ENCODE measurements at places on chromosomes 7 and 10. TPM values are rescaled to one million over a fixed set of nuclear protein-coding genes. Genes with fewer than 3 reads are reported as not detected.

Gene PKD2L1
- not detected for total RNA-seq

Gene RBP4
- total RNA-seq = 5.6 TPM

Gene CYP3A7
- 0.31 TPM for total RNA-seq

Gene ZNF488
- total RNA-seq = 2.5 TPM

Gene NKX6-2
- not detected for total RNA-seq

Gene CPXM2
- 0.31 TPM for total RNA-seq

Gene HOXA3
- not detected for total RNA-seq

Gene KMT2E
- 417 TPM for total RNA-seq

Gene SCART1
- total RNA-seq = 2.8 TPM

Gene RABGEF1
- total RNA-seq = 52.6 TPM

Gene ACADSB
- total RNA-seq = 13.1 TPM

Gene MACC1
- total RNA-seq = under 0.01 TPM

Gene NRG3
- 41.6 TPM for total RNA-seq

Gene FAM3C
- 99.2 TPM for total RNA-seq

Gene SPDYE2B
- not detected for total RNA-seq

Gene DNAJC9
- total RNA-seq = 90.1 TPM

Gene CADPS2
- 10.0 TPM for total RNA-seq

Gene MARVELD1
- 5.0 TPM for total RNA-seq

Gene GALNT17
- total RNA-seq = 17.2 TPM

Gene STRIP2
- 8.5 TPM for total RNA-seq

Gene MRM2
- 13.1 TPM for total RNA-seq

Gene LYZL1
- not detected for total RNA-seq

Gene CLRN3
- not detected for total RNA-seq

Gene OR2A1
- total RNA-seq = not detected

Gene KEL
- total RNA-seq = 3.8 TPM

Gene HOXA6
- total RNA-seq = not detected

Gene PTEN
- 293 TPM for total RNA-seq

Gene GIMAP5
- 2.2 TPM for total RNA-seq

Gene NPSR1
- total RNA-seq = not detected

Gene IL2RA
- not detected for total RNA-seq

Gene ABCA13
- total RNA-seq = under 0.01 TPM

Gene CACNA2D1
- 275 TPM for total RNA-seq

Gene CHST3
- 7.8 TPM for total RNA-seq

Gene PRRT4
- total RNA-seq = 2.5 TPM

Gene LBX1
- not detected for total RNA-seq

Gene EBLN1
- not detected for total RNA-seq

Gene STEAP4
- 0.31 TPM for total RNA-seq

Gene PRPS1L1
- not detected for total RNA-seq

Gene AKR1B1
- 52.3 TPM for total RNA-seq

Gene NEUROD6
- total RNA-seq = 439 TPM

Gene ATRNL1
- total RNA-seq = 468 TPM

Gene HEPACAM2
- total RNA-seq = not detected

Gene OPALIN
- not detected for total RNA-seq

Gene CAMK1D
- total RNA-seq = 34.4 TPM

Gene GPER1
- 1.6 TPM for total RNA-seq

Gene TMEM209
- 12.5 TPM for total RNA-seq

Gene FGL2
- total RNA-seq = 0.63 TPM

Gene C10orf62
- total RNA-seq = not detected

Gene DAGLB
- total RNA-seq = 31.0 TPM

Gene FBXL13
- 5.6 TPM for total RNA-seq

Gene COBL
- 8.1 TPM for total RNA-seq

Data from parietal lobe (tissue), 2 donors.